ENCODE measurements at places on chromosomes 7 and 10.

DNA sequence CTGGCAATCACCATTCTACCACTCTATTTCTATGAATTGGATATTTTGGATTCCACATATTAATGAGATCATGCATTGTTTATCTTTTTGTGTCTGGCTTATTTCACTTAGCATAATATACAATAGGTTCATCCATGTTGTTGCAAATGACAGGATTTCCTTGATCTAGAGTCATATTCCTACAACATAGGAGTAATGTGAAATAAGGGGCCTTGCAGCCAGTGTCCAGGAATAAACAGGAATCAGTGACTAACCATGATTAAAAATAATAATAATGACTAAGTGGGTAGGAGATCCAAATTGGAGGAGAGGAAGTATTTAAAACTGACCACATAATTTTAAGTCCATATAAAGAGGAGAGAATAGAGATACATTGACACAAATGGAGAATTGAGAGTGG lies 49.9 kb downstream of the SCIN start:
- DNase-seq, result no peak

DNA sequence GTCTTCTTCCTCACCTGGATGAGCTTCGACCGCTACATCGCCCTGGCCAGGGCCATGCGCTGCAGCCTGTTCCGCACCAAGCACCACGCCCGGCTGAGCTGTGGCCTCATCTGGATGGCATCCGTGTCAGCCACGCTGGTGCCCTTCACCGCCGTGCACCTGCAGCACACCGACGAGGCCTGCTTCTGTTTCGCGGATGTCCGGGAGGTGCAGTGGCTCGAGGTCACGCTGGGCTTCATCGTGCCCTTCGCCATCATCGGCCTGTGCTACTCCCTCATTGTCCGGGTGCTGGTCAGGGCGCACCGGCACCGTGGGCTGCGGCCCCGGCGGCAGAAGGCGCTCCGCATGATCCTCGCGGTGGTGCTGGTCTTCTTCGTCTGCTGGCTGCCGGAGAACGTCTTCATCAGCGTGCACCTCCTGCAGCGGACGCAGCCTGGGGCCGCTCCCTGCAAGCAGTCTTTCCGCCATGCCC lies 4.3 kb downstream of the GPER1 start:
- no peak for DNase-seq

DNA sequence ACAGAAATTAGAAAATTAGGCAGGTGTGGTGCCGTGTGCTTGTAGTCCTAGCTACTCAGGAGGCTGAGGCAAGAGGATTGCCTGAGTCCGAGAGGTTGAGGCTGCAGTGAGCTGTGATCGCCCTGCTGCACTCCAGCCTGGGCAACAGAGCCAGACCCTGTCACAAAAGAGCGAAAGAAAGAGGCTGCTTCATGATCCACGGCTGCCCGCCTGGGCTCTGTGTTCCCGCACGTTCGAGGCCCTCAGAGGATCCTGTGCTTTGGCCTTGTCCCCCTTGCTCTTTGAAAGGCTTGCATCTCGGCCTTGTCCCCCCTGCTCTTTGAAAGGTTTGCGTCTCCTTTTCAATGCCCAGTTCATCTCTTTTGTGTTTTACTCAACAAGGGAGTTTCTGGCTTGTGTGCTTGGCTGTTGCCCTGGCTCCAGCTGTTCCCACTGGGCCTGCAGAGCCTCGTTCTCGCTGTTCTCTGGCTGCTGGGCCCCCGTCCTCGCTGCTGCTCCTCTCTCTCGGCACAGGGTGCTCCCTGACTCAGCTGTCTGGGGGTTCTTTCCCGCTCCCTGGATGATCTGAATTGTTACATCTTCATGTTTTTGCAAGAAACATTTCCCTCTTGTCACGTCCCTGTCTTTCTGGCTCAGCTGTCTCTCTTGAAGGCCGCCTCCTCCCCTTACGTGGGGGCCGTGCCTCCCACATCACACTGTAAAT lies 45.1 kb upstream of the INPP5A start:
- DNase-seq, result no peak

GRCh38 chr10:120891365-120891764 lies 40.2 kb downstream of the WDR11 start:
- DNase-seq, result no peak

DNA sequence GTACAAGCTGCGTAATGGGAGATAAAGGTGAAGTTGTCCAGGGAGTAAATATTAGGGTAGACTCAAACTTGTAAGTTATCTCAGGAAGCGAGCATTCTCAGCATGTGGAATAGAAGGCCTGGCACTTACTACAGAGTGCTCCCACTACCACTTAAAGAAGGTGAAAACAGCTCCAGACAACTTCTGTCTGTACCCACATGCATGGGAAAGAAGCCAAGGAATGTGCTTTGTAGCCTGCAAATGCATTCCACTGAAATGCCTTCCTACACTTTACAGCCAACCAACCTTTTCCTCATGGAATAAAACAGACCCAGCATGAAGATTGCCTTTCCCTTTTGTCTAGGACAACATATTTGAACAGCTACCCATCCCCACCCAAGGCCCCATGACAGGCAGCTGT lies 45.4 kb upstream of the NPSR1 start:
- DNase-seq, result no peak

DNA sequence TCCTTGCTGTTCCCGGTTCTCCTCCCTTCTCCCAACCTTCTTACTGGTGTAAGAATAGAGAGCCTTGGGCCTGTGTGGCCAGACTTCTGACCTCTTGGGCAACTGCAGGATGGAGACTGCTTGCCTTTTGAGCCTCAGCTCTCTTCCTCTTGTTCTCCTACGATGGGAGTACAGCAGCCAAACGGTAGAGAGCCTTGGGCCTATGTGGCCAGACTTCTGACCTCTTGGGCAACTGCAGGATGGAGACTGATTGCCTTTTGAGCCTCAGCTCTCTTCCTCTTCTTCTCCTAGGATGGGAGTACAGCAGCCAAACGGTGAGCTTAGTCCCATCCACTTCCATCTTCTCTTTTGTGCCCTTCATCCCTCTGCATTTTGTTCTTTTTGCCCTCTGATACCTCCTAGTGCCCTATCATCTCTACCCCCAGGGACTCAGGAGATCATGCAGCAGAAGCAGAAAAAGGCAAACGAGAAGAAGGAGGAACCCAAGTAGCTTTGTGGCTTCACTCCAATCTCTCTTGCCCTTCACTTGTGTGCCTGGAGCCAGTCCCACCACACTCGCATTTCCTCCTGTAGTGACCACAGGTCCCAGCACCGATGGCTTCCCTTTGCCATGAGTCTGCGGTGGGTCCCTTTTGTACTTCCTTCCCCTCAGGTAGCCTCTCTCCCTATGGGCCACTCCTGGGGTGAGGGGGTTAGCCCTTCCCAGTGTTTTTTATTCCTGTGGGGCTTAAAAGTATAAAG lies 15.3 kb downstream of the SLC25A13 start:
- DNase-seq, result no peak

- no peak for DNase-seq
Observed at GRCh38 chr7:85172530-85172941, 14.3 kb downstream of the SEMA3D start.

GRCh38 chr7:81676813-81677212 lies 93.0 kb downstream of the HGF start:
- no peak for DNase-seq

DNA sequence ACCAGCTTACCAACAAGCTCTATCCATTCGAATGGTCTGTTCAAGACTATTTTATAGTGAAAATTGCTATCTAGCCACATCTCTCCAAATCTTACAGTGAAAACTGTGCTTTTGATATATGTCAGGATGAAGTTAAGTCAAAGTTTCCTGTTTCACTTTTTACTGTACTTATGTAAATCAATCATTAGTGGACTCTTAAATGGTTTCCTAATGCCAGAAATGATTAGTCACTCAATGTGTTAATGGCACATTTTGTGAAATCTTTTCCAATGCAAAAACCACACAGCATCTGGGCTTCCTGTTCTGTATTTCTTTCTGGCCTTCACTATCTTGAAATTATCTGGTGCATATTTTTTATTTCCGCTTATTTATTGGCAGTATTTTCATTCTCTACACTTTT lies 87.3 kb upstream of the STEAP1B start:
- DNase-seq, result no peak

- no peak for DNase-seq
Observed at GRCh38 chr10:116723428-116724281, 18.7 kb downstream of the HSPA12A start.

DNA sequence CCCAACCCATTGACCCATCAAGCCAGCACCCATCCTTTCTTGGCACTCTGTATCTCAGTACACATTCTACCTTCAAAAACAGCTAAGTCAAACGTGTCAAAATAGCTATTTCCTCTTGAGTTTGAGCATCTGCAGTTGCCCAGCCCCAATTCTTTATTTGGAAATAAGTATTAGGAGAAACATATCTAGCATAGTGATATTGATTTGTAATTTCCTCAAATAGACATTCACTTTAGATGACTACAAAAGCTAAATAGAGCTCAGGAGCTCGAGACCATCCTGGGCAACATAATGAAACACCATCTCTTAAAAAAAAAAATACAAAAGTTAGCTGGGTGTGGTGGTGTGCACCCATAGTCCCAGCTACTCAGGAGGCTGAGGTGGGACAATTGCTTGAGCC lies 59.2 kb upstream of the AGBL3 start:
- DNase-seq, result no peak

DNA sequence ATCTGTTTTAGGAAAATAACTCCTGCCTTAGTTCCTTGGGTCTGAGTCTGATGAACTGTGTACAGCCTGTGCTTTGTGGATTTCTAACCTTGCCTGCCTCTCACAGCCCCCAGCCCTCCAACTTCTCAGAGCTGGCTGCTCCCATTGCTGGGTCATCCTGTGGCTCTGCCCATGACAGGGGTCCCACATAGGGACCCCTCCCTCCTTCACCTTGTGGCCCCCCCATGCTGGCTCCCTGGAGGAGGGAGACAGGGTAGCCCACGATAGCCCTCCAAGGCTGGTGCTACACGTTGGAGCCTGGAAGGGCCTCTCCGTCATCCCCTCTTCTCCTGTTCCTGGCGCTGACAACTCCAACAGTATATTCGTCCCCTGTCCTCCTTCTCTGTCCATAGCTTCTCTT lies 2.8 kb upstream of the DENND2A start:
- DNase-seq, result no peak
